ENCODE measurements at places on chromosomes 3 and 15. TPM values are rescaled to one million over a fixed set of nuclear protein-coding genes. Genes with fewer than 3 reads are reported as not detected.

The ZBED2 gene
- 0.06 TPM for polyA plus RNA-seq

The COX5A gene
- polyA plus RNA-seq, result 213 TPM

The EPHA3 gene
- polyA plus RNA-seq, result 0.23 TPM

The PCBP4 gene
- polyA plus RNA-seq, result 47.1 TPM

- DNase-seq, result no peak
These were observed 126.6 kb upstream of the ADAMTS9 start for GRCh38 chr3:64814351-64814750.

The COL6A5 gene
- 0.06 TPM for polyA plus RNA-seq

The LXN gene
- 172 TPM for polyA plus RNA-seq

DNA sequence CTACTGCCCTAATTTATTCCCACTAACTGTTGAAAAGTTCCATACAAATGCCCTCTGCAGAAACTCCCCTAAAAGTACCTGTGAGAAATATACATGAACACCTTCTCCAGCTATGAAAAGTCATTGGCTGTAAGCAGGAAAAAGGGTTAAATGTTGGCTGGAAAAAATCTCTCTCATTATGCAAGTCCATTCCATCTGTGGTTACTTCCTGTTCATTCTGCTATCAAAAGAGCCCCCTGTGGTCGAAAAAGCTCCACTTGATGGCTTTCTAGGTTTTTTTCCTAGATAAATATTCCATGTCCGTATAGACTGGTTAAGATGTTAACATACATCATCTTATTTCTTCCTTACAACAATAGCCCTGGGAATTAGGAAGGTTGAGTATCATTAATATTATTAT, 56.2 kb upstream of the AKAP13 start:
- DNase-seq, result peak; percentile 29

- DNase-seq, result no peak
These were observed 52.9 kb upstream of the TSPAN3 start for GRCh38 chr15:77123854-77124253.

DNA sequence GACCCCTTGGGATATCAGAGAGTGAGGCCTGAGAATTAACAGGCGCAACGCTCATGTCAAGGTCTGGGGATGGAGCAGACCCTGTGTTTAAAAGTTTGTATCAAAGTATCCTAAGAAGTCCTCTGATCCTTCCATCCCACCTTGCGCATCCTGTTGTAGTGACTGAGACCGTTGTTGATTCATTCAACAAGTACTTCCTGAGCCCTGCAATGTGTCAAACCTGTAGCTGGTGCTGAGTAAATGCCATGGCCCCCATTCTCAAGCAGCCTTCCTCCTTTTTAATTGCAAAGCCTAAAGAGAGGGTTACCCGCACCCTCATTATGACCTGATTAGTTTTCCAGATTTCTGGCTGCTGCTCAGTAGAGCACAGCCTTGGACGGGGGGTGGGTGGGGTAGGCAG, 46.4 kb downstream of the RPLP1 start:
- no peak for DNase-seq

The PEX11A gene
- polyA plus RNA-seq, result 4.0 TPM

The AMOTL2 gene
- 97.0 TPM for polyA plus RNA-seq

The ISY1 gene
- polyA plus RNA-seq, result 39.6 TPM

GRCh38 chr15:93118904-93119303, 29.9 kb upstream of the RGMA start:
- DNase-seq, result no peak

- DNase-seq, result peak; percentile 91
These were observed 221.4 kb upstream of the NANOGP8 start for GRCh38 chr15:35306361-35306981.

- no peak for DNase-seq
These were observed 4.0 kb upstream of the ADPGK start for GRCh38 chr15:72787526-72787925.

The MBD4 gene
- polyA plus RNA-seq, result 24.6 TPM

- DNase-seq, result no peak
These were observed 28.5 kb downstream of the CMTM6 start for GRCh38 chr3:32474201-32474600.

DNA sequence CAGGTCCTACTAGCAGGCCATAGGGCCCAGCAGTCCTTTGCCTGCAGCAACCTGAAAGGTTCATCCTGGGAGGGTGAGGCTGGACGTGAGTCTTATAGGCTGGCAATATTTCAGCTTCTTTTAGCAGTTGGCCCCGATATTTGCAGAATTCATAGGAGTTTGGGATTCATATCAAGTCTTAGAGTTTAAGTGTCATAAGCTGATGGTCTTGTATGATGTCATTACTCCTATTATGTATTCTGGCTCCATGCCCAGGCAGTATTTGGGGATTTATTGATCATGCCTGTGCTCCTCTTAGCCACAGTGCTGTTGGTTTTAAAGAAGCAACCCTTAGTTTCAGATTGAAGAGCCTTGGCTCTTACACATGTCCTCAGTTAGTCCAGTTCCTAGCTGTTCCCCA, 41.3 kb upstream of the POLR2M start:
- no peak for DNase-seq

GRCh38 chr3:179091113-179091512, 19.5 kb upstream of the ZMAT3 start:
- DNase-seq, result no peak

DNA sequence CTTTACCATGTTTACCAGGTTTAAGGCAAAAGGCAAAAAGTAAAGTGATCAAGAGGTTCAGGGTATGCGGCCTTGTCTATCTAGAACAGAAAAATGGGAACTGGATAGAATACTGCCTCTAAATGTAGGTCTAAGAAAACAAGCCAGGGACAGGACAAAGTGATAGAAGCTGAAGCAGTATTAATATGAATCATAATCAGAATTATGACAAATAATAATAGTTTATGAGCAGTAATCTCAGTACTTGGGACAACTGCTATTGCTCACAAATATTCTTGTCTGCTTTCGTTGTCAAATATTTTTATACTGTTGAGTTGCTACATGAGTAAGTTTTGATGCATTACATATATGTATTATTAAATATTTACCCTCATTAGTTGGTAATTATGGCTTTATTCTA, 356.9 kb upstream of the RBMS3 start:
- DNase-seq, result no peak

DNA sequence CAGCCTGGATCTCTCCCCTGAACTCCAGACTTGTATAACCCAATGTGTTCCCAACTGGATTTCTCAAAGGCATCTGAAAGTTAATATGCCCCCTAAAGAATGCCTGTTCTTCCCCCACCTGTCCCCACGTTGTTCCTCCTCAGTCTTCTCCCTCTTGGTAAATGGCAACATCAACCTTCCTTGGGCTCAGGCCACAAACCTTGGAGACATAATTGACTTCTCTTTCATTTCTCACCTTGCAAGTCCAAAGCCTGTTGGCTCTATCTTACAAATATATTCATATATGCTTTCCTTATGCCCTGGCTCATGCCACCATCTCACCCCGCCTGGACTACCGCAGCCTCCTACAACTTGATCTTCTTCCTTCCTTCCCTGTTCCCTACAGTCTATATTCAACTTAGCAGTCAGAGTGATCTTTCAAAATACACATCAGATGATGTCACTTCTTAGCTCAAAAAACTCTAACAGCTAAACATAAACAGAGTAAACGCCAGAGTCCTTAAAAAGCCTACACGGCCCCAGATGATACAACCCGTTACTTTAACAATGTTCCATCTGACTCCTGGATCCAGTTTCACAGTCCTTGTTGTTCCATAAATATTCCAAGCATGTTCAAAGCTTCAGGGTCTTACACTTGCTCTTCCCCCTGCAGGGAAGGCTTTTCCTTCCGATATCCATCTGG, 66.2 kb downstream of the ETV5 start:
- peak; percentile 55 for DNase-seq

DNA sequence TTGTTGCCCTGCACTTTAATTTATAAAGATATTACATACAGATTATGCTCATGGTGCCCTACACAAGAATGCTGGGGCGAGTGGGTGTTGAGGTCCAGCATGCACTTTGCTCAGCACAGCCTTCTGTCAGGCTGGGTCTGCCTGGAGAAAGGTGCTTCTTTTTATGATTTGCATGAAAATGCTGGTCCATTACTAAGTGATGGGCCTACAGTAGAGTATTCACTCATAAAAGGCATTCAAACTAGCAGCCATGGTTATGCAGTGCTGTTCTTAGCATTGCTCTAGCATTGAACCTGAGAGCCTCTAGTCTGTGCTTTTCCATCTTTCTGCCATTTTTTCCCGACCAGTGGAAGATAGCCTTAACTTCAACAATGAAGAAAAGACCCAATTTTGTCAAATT, 12.3 kb downstream of the LNP1 start:
- no peak for DNase-seq

- no peak for DNase-seq
These were observed 332.7 kb downstream of the EDEM1 start for GRCh38 chr3:5520237-5520636.

- DNase-seq, result peak; percentile 43
These were observed 241.0 kb upstream of the ZNF717 start for GRCh38 chr3:76026379-76026778.

DNA sequence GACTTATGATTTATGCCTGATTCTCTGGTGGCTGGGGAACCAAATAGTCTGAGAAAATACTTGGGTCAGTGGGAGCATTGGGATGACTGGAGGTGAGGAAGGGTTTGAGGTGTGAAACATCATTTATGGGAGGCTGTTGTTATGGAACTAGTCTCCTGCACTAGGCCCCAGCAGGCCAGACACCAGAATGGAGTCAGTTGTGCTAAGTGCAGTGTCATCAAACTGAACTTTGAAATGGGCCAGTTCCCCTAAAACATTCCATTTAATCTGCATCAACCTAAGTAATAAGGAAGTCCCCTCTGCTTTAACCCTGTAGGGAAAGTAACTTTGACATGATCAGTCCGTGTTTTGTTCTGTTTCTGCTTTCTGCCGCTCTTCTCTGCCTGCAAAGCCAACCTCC, 44.9 kb upstream of the KLHL25 start:
- DNase-seq, result no peak

Measured in fibroblast of lung (primary cell).